Thoracic aorta (tissue), 2 donors: ENCODE measurements at places on chromosomes 12 and 14. TPM values are rescaled to one million over a fixed set of nuclear protein-coding genes. Genes with fewer than 3 reads are reported as not detected.

Gene TMTC2
- 8.6 TPM for total RNA-seq

Gene TMPRSS12
- not detected for total RNA-seq

Gene BCL2L14
- total RNA-seq = 0.85 TPM

Gene BATF
- 9.5 TPM for total RNA-seq

Gene FBLN5
- 824 TPM for total RNA-seq

Gene LRRC10
- total RNA-seq = not detected

GRCh38 chr12:45918818-45919217, 71.6 kb downstream of the SCAF11 start:
- no peaks in the 10 kb centered on the region for H3K27me3 ChIP-seq
- no peaks in the 10 kb centered on the region for H3K4me1 ChIP-seq
- DNase-seq = no peak
- H3K36me3 ChIP-seq = peaks cover 19% of the 10 kb centered on the region
- H3K4me3 ChIP-seq = no peak overlapping the region
- no peak overlapping the region for H3K27ac ChIP-seq

DNA sequence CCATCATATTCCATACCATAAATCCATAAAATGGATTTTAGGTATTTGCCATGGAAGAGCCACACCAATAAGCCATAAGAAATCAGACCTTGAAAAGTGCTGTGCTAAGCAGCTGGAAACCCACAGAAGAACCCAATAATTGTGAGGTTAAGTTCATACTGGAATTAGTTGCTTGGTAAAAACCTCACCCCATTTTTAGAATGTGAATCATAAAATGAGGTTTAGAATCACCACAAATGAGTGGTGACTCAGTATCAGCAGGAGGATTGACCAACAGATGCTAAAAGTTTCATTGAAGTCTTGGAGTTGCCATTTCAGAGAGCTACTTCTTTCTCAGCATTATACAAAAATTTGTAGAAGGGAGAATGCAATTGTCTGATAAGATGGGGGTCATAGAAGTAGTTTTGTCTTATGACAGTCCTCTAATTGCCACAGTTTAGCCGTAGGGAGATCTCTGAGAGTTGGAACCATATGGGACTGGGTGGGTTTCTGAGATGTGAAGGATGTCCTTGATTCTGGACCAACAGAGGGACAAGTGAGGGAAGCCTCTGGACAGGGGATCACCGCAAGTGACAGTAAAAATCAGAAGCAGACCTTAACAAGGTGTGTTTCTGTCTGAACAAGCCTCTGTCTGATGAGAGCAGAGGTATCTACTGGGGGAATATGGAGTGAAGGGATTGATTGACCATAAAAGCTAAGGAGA, 1.4 kb upstream of the STON2 start:
- no peak for DNase-seq
- no peaks in the 10 kb centered on the region for H3K4me1 ChIP-seq
- H3K4me3 ChIP-seq = no peak overlapping the region
- H3K27ac ChIP-seq = no peak overlapping the region

DNA sequence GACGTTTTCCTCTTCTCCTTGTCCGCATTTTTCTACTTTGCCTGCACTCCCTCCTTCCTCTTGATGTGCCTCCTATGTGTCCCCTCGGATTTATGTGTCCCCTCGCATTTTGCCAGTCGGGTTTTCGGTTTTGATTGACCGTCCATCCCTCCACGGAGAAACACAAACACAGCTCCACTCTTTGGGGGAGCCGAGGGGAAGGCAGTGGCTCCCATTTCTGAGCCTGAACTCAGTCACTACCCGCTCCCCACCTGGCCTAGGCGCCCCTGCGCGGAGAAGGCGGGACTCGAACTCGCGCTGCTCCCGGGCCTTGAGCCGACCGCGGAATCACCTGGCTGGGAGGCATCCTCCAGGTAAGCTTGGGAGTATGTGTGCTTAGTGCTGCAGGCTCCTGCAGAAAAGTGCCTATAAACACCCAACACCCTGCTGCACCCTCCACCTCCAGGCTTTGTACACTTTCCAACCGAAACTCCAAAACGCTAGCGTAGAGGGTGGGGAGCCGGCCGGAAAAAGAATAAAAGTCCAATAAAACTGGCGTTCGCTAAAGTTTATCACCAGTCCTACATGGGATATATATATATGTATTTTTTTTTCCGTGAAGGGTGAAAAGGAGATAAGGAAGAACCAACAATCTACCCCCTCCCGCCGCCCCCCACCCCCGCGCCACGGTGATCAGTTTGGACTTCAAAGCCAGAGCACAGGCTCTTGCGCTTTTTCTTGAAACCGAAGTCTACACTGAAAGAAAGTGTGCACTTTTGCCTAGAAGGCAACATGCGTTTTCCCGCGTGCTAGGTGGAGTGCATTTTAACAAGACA, 3.3 kb upstream of the CCND2 start:
- H3K27ac ChIP-seq = no peak overlapping the region
- no peaks in the 10 kb centered on the region for H3K27me3 ChIP-seq
- peaks cover 5% of the 10 kb centered on the region for H3K4me1 ChIP-seq
- peak overlapping the region; percentile 81 for H3K4me3 ChIP-seq

- no peak for DNase-seq
- H3K27me3 ChIP-seq = peaks cover 4% of the 10 kb centered on the region
- peaks cover 32% of the 10 kb centered on the region for H3K4me1 ChIP-seq
- H3K27ac ChIP-seq = peak overlapping the region; percentile 73
- H3K4me3 ChIP-seq = peak overlapping the region; percentile 71
Observed at GRCh38 chr14:99792210-99792535, 1.0 kb upstream of the EML1 start.

DNA sequence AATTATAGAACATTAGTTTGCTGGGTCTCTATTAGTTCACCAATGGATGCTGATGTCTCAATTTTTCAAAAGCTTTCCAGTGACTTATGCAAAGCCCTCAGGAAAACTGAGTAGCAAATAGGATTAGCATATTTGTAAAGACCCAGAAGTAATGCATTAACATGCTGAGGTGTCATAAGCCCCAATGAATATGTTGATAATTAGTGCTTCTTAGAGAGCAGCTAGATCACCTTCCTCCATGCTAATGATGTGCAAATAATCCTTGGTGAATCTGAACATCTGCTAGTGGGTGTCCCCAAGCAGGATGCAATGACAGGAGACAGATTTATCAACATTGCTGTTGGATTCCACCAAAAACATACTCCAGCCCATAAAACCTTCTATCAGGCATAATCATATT, 19.0 kb downstream of the IFNG start:
- H3K4me3 ChIP-seq = no peak overlapping the region
- no peak for DNase-seq
- H3K27ac ChIP-seq = no peak overlapping the region
- H3K4me1 ChIP-seq = no peaks in the 10 kb centered on the region

- DNase-seq = no peak
- no peaks in the 10 kb centered on the region for H3K36me3 ChIP-seq
- no peak overlapping the region for H3K27ac ChIP-seq
- H3K4me1 ChIP-seq = peaks cover 6% of the 10 kb centered on the region
- H3K4me3 ChIP-seq = no peak overlapping the region
Observed at GRCh38 chr12:14992673-14993072, 19.8 kb downstream of the PDE6H start.

GRCh38 chr14:99774556-99775307, 18.5 kb upstream of the EML1 start:
- no peak overlapping the region for H3K4me3 ChIP-seq
- DNase-seq = no peak
- no peaks in the 10 kb centered on the region for H3K4me1 ChIP-seq
- no peak overlapping the region for H3K27ac ChIP-seq
- no peaks in the 10 kb centered on the region for H3K36me3 ChIP-seq

DNA sequence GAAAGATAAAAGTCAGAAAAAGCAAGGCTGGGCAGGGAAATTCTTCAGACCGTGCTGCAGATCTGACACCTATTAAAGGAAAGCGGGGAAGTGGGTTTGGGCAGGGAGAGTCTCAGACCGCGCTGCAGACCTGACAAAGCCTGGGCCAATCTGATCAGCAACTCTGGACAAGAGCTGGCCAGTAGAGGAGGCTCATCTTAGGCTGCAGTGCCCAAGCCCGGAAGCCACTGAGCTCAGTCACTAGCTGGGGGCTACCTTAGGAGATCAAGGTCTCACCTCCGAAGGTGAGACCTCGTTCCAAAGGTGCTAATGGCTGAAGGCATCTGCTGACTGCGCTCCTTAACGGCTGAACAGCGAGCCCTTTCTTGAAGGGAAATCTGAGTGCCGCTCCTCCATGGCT, 60.2 kb downstream of the SINHCAF start:
- H3K27ac ChIP-seq = no peak overlapping the region
- DNase-seq = no peak
- no peaks in the 10 kb centered on the region for H3K4me1 ChIP-seq
- no peaks in the 10 kb centered on the region for H3K27me3 ChIP-seq
- H3K36me3 ChIP-seq = no peaks in the 10 kb centered on the region

DNA sequence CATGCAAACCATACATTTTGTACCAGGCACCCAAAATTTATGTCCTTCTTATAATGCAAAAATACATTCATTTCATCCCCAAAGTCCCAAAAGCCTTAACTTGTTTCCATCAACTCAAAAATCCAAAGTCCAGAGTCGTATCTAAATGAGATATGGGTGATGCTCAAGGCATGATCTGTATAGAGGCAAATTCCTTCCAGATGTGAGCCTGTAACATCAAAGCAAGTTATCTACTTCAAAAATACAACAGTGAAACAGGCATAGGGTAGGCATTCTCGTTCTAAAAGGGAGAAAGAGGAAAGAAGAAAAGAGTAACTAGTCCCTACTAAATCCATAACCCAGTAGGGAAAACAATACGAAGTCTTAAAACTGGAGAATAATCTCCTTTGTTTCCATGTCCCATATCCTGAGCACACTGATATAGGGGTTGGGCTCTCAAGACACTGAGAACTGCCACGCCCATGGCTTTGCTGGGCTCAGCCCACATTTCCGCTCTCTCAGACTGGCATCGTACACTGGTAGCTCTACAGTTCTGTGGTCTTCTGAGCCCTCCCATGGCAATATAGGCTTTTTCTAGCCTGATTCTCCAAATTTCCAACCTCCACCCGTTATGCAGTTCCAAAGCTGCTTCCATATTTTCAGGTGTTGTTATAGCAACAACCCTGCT, 232.8 kb downstream of the TMTC2 start:
- no peaks in the 10 kb centered on the region for H3K27me3 ChIP-seq
- H3K27ac ChIP-seq = no peak overlapping the region
- H3K4me1 ChIP-seq = no peaks in the 10 kb centered on the region
- H3K36me3 ChIP-seq = no peaks in the 10 kb centered on the region
- no peak for DNase-seq
- no peak overlapping the region for H3K4me3 ChIP-seq
